ENCODE measurements at places on chromosomes 13 and 19.

- DNase-seq, result no peak
Observed at GRCh38 chr19:3975637-3976087, 4.8 kb upstream of the DAPK3 start.

- no peak for DNase-seq
Observed at GRCh38 chr19:48964205-48965039, 687 bp upstream of the FTL start.

- DNase-seq, result no peak
Observed at GRCh38 chr19:2426611-2427428, 566 bp downstream of the TIMM13 start.

- DNase-seq, result no peak
Observed at GRCh38 chr13:50400035-50400726, 384.9 kb downstream of the KCNRG start.

- no peak for DNase-seq
Observed at GRCh38 chr19:10343495-10343894, 4.1 kb upstream of the ICAM3 start.

DNA sequence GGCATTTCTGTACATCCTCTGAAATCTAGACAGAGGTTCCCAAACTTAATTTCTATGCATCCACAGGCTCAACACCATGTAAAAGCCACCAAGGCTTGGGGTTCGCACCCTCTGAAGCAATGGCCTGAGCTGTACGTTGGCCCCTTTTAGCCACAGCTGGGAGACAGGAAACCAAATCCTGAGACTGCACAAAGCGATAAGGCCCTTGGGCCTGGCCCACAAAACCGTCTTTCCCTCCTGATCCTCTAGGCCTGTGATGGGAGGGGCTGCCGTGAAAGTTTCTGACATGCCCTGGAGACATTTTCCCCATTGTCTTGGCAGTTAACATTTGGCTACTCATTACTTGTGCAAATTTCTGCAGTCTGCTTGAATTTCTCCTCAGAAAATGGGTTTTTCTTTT, 766.4 kb downstream of the GPC5 start:
- no peak for DNase-seq

DNA sequence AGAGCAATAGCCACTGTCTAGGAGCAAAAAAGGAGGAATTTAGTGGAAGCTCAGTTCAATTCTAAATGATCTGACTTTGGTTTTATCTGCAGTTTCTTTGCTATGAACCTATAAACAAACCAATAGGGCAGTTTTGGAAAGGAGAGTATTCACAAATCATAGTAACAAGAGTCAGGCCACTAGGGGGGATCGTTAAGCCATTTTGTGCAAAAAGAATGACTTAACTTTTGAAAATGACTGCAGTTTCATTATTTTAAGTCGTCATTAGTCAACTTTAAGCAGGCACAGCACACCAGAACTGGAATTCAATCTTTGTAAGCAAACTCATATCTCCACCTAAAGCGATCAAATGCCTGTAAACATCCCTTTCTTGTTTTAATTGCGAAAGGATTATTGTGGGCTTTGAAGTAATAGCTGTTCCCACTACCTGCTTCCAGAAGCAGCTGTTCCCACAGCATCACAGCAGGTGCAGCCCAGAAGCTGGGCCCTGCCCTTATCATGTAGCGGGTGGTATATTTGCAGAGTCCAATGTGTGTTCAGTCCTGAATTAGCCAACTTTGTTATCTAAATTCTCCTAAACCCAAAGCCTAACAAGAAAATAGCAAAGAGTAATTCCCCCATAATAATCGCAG, 51.5 kb downstream of the SOX21 start:
- DNase-seq, result no peak

GRCh38 chr19:49589502-49589905, 1.5 kb upstream of the PRR12 start:
- no peak for DNase-seq

DNA sequence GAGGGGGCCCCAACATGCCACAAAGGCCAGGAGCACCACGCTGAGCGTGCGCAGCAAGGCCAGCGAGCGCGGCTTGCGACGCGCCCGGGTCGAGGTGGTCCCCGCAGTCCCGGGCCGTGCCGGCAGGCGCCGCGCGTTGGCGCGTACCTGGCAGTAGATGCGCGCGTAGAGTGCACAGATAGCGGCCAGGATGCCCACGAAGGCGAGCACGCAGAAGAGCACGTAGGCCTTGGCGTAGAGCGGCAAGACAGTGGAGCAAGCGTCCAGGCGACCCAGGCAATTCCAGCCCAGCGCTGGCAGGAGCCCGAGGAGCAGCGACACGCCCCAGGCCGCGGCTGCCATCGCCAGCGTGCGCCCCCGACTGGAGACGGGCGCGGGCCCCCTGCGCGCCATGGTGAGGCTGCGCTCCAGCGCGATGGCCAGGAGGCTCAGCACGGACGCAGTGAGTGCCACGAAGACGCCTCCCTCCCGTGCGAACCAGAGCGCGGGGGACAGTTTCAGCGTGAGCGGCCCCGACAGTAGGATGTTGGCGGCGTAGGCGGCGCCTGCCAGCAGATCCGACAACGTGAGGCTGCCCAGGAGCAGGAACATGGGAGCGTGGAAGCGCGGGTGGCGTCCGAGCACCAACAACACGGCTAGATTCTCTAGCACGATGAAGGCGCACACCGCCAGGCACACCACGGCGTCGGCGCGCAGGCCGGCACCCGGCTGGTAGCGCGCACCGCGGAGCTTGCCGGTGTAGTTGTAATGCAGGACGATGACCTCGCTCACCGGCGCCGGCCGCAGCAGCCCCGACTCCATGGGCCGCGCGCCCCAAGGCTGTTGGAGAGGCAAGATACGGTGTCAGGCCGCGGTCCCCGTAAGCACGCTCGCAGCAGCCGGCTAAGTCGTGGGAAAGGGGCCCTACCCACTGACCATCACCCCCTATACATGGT, 2.8 kb downstream of the S1PR5 start:
- DNase-seq, result peak; percentile 28

DNA sequence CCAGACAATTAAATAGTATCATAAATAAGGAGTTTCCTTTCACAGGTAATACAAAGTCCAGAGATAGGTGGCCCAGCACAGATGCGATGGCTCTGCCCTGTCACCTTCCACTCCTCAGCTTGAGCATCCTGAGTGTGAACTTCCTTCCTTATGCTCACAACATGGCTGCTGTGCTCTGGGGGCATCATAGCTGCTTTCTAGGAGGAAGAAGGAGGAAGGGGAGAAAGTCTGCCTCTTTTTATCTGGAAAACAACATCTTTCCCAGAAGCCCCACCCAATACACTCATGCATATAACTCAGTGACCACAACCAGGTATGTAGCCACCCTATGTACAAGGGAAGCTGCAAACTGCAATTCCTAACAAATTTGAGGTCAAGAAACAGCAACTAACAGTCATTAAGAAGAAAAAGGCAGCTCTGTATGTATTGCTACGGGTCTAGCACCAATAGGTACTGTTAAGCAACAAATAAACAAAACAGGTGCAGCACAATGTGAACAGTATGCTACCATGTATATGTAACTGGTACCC, 201.2 kb upstream of the UBL3 start:
- no peak for DNase-seq

DNA sequence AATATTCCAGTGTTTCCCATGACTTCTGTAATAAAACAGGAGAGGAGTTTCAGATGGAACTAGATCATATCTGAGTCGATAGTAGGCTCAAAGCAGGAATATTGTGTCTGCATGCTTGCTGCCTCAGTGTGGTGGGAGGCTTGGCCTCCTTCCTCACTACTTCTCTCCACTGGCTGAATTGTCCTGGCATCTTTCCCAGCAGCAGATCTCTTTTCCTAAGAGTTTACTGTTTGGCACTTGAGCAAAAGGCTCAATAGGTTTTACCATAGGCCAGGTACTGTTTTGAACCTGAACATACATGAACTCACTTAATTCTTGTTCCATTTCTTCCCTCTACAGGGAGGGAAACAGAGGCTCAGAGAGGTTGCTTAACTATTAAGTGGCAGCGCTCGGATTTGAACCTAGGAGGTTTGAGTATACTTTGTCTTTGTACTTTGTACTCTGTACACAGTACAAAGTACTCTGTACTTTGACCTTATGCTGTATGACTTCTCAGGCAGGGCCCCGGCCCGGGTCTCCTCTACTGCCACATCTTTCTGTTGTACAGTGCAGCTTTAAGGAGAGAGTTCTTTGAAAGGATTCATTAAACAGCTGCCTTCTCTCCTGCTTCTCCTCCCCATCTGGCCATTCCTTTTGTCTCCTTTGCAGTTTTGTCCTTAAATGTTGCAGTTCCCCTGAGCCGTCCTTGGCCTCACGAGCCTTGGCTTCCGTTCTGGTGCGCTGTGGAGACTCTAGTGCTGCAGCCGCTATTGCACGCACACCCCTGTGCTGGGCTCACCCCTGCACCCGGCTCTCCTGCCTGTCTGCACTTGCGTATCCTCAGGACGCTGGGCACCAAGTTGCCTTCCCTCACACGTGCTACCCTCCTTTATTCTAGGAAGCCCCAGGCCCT, 8.1 kb downstream of the B3GLCT start:
- DNase-seq, result no peak

DNA sequence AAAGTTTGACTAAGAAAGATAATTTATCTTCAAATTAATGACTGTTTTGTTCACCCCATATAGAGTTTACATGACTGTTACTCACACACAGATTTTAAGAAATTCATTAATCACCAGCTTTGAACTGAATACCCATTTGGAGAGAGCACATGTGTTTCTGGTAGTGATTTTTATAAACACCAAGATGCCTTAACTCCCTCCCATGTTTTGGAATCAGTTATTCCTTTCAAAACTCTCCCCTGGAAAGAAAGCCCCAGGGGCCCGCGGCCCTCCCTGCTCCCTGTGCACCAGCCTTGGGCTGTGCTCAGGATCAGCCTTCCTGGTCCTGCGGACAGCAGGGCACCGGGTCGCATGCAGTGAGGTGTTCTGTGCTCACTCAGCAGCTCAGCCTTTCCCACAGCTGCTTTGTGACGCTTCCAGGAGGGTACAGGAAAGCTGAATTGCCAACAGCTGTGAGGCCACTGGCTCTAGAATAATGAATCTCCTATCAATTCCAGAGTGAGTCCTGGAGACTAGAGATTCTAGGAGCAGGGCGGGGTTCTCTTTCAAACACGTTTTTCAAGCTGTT, 483.2 kb downstream of the EFNB2 start:
- DNase-seq, result no peak

DNA sequence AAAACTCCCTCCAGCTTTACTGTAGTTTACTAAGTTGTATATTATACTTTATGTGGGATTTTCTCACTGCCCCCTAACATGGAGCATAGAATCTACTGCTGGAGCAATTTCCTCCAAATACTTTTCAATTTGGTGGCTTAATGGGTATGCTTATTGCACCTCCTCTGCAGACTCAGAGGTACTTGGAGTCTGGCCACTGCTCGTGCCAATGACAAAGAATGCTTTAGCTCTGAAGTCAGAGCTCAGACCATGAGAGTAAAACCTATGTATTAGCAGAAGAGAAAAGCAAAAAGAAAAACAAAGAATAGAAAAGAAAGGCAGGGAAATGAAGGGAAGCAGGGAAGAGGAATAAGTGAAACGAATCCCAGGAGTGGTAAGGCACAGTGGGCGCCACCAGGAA, 71.9 kb downstream of the SUCLA2 start:
- no peak for DNase-seq

DNA sequence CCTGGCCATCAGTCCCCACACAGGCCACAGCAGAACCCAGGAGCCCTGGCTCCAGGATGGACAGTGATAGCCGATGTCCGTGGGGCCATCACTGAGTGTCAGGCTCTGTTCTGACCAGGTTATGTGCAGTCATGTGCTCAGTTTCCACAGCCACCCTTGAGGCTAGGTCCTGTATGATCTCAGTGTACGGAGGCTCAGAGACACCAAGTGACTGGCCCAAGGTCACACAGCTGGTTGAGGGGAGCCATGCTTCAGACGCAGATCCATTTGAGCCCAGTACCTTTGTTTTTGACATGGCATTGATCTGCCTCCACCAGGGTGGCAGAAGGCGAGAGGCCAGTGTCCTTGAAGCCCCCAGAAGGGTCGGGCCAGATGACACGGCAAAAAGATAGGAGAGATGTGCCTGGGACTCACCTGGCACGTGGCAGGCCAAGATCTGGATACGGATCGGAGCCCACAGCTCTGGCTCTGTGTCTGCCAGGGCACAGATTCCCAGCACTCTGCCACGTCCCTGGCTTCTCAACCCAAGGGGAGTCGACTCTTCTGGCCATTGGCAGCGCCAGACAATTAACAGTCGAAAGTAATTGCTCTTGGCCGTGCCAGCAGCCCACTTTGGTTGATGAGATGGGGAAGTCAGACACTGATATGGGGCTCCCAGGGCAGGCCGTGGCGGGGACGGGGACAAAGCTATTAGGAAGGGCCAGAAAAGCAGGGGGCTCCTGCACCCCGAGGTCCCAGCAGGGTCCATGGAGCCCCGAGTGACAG, 15.6 kb downstream of the EVI5L start:
- DNase-seq, result no peak

- no peak for DNase-seq
Observed at GRCh38 chr13:113211774-113212173, 2.4 kb downstream of the CUL4A start.

GRCh38 chr13:109939180-109939579, 152.8 kb upstream of the IRS2 start:
- no peak for DNase-seq

- DNase-seq, result no peak
Observed at GRCh38 chr13:27980280-27980998, 8.1 kb downstream of the URAD start.

DNA sequence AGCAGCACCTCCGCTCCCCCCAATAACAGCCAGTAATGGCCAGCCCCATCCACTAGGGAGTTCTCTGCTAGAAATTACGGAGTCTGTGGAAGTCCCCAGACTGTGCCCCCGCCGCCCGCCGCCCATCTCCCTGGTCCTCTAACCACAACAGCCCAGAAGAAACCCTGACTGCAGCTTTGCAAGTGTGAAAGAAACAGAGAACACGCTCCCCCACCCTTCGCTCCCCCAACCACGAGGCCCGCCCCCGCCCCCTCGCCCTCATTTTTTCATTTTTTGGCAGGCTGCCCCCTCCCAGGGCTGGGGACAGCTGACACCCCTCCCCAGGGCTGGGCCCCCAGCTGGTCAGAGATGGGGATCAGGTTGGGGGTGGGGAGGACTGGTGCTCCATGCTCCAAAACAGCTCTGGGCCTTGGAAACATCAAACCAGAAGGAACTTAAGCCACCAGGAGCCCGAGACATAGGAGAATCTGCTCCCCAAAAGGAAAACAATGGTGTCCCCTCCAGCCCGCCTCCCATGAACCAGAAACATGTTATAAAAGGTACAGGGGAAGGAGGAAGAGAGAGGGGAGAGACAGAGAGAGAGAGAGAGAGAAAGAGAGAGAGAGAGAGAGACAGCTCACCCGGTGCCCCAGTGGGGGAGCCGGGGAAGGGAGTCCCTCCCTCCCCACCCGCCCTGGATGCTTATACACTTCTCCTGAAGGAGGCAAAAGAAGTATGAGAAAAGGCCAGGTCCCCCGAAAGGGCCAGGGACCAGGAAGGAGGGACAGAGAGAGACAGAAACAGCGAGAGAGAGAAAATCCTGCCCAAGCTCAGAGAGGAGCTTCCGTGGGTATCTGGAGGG, 29.8 kb upstream of the ASF1B start:
- DNase-seq, result no peak

- DNase-seq, result no peak
Observed at GRCh38 chr13:73303851-73304250, 245.0 kb downstream of the KLF5 start.

Measured in NCI-H1930 (cell line).